ENCODE measurements at places on chromosomes 5 and 9. TPM values are rescaled to one million over a fixed set of nuclear protein-coding genes. Genes with fewer than 3 reads are reported as not detected.

Gene SPEF2
- total RNA-seq: 2.4 TPM

Gene PRRX2
- 0.17 TPM for total RNA-seq

DNA sequence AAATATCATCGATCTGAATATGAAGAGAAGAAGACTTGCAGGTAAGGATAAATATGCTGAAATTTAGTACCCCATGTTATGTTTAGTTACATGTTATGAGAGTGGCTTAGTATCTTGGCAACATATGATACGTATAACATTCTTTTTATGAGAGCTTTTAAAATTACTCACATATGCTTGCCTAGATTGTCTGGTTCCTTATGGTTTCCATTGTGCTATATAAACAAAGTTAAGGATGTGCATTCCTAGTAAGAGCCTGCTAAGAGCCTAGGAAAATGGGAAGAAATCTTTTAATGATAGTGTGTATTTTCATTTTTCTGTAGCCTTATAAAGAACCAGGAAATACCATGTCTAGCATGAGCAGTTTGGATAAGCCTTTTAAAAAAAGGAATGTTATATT lies 112.0 kb upstream of the KCNN2 start:
- DNase-seq: peak; percentile 37

DNA sequence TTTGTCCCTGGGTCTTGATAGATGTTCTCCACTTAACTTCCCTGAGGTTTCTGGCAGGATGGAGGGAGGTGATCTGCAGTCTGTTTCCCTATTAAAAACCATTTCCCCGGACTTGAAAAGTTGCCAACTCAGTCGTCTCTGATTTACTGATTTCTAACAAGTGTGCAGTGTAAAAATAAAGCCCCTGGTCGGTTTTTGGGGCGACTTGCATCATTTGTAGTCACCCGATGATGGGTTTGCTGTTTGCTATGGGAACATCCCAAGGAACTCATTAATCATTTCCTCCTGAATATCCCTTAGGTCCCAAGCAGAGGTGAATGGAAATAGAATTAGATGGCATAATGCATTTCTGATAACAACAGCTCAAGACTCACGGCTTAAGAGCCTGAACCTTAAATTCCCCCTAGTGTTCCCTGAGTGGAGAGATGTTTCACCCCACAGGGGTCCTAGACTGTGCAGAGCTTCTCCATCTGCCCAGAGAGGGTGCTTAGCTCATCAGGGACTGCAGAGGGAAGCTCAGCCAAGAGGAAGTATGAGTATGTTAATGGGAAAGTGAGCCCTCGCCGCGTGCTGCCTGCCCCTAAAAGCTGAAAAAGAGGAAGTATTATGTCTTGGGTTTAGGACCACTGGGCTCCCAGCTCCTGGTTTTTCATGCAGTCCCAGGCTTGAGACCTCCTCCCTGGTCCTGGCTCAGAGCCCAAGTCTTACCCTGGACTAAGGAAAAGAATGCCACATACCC lies 115.1 kb upstream of the DAP start:
- peak; percentile 58 for DNase-seq

DNA sequence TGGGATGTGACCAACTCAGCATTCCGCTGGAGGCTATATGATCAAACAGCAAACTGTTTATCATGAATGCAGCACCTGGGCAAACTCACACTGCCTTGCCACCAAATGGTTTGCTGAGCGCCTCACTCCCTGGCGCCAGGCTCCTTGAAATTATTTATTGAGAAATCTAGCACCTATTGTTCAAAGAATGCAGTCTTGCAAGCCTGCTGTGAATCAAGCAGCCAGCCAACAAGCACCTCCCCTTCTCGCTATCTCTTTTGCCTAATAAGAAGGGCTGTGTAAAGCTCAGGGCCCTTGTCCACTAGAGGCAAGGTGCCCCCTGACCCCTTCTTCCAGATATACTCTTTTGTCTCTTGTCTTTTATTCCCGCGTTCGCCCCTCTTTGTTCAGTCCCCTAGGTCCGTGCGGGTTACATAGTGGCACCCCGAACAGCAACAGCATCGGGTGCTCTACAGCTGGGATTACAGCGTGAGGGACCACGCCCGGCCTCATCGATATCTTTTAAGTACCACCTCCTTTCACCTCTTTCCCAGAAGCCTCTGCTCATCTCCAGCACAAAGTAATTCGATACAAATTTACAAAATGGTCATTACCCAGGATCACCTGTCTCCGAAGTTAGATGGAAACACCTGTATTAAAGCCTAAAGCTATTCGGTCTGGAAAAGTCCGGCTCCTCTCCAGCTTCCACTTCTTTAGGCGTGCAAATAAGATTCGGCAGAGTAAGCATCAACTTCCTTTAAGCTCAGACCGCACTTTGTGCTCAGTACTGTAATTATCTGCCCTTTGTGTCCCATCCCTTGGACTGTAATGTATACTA lies 896 bp downstream of the RIGI start:
- DNase-seq: peak; percentile 41

GRCh38 chr9:134693641-134694367 lies 52.2 kb downstream of the COL5A1 start:
- DNase-seq: no peak

- DNase-seq: no peak
Observed at GRCh38 chr9:137985637-137986071, 108.1 kb downstream of the CACNA1B start.

- DNase-seq: no peak
Observed at GRCh38 chr9:134851020-134851419, 29.6 kb upstream of the FCN2 start.

GRCh38 chr5:60677850-60678664 lies 21.9 kb downstream of the DEPDC1B start:
- peak; percentile 63 for DNase-seq

DNA sequence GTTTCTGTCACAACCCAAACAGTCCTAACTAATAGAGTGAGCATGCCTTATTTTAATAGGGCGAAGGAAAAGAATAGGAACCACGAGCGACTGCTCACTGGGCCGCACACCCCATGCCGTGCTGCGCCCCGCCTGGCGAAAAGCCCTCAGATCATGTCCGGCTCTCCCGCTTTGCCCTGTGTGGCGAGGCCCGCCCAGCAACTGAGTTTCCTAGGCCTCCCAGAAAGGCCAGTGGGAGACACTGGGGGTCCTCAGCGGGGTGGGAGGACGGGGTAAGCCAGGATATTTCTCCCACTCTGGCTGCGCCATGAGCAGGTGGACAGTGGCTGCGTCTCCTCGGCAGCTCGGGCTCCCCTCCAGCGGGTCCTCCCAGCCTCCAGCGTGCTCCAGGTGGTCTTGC lies 138.0 kb downstream of the GAPVD1 start:
- DNase-seq: no peak
